ENCODE measurements at places on chromosomes 2 and 18. TPM values are rescaled to one million over a fixed set of nuclear protein-coding genes. Genes with fewer than 3 reads are reported as not detected.

GRCh38 chr2:188853307-188853706 lies 120.9 kb upstream of the COL3A1 start:
- DNase-seq = no peak

GRCh38 chr2:6692056-6692455 lies 173.7 kb downstream of the CMPK2 start:
- no peak for DNase-seq

DNA sequence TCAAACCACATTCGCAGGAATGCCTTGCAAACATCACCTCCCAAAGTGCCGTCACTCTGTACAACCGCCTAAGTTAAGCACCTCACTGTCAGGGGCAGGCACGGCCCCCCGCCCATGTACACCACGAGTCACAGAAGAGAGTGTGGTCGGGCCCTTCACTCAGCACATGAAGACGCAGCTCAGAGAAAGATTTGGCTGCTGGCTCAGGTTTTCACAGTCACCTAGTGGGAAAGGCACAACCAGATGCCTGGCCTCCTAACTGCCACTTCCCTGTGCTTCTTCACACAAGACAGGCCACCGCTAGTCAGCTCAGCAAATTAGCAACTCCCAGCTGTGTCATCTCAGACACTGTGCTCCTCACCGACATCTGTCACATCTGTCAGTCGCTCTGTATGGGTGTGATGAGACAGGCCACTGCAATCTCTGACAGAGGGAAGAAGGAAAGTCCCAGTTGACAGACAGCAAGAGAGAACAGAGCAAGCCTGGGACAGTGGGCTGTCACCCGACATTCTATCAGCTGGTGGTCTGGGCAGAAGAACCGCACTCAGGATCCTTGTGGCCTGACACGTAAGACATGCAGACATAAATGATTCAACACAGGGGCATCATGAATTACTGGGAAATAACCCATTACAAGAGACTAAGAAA lies 60.8 kb downstream of the CRACDL start:
- DNase-seq = no peak

DNA sequence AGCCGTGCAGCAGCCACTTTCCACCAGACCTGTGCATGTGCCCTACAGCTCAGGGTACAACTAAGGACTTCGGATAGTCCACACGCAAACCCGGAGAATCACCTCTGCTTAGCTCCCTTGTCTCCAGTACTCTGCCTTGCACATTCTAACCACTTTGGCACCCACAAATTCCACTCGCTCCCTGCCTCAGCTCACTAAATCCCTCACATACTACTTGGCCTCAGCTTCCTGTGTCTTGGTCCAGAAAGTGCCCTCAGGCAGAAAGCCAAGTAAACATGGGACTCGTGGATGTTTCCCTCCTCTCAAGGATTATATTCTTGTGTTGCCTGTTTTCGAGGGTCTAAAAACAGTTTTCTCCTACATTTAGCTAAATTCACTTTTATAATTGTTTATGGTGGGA lies 157.8 kb upstream of the DAPL1 start:
- no peak for DNase-seq

DNA sequence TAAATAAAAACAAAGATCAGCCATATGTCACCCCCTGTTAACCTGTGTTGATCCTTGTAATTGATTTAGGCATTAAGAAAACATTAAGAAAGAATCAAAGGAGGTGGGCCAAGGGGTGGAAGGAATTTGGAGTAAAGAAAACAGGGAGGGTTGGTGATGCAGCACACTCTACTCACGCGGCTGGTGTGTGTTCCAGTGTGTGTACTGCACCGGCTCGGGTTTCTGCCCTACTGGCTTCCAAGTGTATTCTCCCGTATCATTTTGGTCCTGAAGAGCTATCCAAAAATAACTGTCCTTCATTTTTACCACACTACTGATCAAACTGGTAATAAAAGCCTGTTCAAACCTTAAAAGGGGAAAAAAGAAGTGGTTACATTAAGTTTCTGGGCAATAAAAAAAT lies 56.9 kb downstream of the PLA2R1 start:
- DNase-seq = no peak

DNA sequence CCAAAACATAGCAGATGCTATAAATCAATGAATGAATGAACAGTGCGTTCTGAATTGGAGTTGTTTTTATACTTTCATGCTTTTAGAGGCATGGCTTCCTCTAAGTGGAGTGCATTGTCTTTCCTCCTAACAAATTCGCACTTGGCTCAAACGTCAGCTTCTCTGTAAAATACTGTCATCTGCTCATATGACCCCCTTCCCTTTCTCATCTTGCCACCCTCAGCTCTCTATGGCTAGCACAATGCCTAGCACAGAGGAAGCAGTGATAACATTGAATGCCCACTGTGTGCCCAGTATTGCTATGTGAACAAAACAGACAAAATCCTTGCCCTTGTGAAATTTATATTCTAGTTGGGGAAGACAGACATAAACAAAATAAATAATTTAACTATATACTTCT lies 258.8 kb downstream of the MREG start:
- DNase-seq = no peak

IL36B gene
- total RNA-seq = not detected

MC4R gene
- 0.41 TPM for total RNA-seq

All from uterus (tissue), 4 donors.